ENCODE measurements at places on chromosomes 2 and 18.

GRCh38 chr2:173666171-173666888 is 298.8 kb downstream of the SP3 start:
- DNase-seq = no peak

- no peak for DNase-seq
Observed at GRCh38 chr2:60549928-60550177, 3.6 kb downstream of the BCL11A start.

DNA sequence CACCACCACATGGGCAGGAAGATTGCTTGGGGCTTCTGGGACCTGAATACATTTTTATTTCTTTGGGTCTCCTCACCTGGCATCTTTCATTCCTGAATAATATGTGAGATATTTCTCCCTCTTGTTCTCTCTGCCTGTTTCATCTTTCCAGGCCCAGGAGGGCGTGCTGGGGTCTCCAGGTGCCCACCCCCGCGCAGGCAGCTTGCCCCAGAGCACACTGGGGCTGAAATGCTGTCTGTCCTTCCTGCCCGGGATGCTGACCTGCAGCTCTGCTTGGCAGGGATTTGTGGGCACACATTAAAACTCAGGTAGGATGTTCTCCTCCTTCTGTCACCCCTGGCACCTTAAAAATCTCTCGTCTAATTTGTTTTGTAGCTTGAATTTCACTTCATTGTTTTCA is 39.7 kb upstream of the TEX51 start:
- no peak for DNase-seq

DNA sequence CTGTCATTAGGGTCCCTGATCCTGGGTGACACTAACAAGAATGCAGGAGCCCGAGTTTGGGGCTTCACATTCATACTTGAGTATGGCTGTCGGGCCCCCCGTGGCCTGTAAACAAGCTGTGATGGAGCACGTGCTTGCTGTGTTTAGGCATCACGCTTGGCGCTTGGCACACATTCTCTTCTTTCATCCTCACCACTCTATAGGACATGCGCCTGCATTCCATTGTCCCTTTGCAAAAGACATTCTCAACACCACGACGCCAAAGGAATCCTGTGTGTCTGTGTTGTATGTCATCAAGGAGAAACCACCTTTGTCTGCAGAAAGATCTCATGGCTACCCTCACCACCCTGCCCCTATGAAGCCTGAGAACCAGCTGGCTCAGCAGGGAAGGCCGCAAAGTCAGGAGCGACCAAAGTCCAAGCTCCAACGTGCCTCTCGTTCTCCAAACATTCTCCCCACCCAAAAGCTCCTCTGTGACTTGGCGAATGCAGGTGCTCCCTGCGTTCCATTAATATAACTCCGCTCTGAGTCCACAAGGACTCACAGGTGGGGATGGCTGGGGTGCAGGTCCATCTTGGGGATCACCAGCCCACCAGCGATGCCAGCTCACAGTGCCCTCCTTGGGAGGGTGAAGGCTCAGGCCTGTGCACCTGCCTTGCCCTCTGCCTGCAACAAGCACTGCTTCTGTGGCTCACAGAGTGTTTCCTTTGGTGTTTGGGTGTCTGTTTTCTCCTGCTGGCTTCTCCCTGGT is 6.2 kb upstream of the PER2 start:
- DNase-seq = no peak

DNA sequence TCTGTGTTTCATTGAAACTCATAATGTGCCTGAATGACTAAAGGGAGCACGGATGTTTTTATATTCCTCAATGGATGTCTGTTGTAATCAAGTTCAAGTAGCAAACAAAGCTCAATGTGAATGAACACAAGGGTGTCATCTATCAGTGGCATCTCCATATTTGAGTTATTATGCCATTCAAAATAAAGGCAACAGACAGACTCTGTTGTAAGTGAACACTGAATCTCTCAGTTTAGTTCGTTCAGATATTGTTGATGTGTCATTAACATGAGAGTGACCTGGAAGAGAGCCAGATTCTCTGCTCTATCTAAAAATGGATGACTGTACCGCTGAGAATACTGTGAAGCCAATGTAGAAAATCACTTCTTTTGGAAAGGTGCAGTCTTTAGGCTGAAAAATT is 118.7 kb downstream of the NUP35 start:
- DNase-seq = no peak

DNA sequence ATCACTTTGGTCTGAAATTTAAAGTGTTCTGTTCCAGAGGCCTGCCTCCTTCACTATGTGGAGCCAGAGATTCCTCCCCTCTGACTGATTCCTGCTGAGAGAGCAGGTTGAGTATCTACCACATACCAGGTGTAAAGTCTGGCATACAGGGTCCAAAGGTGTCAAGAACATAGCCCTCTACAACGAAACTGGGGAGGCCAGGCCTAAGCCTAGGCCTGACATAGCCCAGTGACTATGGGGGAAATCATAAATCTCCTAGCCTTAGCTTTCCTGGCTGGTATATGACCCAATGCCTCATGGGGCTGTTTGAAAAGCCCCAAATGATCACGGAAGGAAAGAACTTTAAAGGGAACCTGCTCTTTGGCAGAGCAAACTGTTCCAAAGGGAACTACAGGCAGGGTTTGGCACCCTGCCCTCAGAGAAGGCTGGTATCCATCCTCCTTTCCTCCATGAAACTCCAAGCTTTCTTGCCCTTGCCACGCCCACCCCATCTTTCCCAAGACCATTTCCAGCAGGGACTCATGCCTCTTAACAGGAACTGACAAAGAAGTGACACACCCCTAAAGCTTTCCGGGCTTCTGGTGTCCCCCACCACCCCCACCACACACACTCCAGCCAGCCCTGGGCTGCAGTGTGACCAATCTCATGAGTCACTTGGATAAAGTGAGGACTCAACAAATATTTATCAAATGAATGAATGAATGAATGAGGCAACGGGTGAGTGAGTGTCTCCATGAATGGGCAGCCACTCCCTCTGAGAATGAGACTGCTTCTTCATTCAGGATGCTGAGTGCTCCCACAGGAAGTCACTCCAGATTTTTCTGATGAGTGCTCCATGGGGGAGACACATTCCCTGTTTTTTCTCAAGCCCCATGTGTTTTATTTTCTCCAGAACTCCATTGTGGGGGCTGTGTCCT is 114.5 kb upstream of the STPG4 start:
- no peak for DNase-seq

GRCh38 chr2:190481339-190481738 is 53.2 kb downstream of the NEMP2 start:
- no peak for DNase-seq

DNA sequence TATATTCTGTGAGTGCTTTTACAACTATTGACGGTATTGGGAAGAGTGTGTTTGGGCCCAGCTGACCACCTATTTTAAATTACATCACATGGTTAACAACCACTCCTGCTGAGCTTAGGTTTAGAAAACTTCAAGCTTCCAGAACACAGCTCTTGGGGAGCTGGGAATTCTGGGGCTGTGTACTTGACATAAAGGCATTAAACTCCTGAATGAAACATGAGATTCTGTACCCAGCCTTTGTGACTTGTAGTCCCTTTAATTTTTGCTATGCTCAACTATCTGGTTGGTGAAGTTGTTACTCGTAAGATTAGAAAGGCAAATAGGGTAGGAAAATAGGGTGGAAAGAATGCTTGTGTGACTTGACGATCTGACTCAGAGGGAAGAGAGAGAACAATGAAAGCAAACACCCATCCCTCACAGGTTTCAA is 66.9 kb downstream of the LTBP1 start:
- DNase-seq = no peak

DNA sequence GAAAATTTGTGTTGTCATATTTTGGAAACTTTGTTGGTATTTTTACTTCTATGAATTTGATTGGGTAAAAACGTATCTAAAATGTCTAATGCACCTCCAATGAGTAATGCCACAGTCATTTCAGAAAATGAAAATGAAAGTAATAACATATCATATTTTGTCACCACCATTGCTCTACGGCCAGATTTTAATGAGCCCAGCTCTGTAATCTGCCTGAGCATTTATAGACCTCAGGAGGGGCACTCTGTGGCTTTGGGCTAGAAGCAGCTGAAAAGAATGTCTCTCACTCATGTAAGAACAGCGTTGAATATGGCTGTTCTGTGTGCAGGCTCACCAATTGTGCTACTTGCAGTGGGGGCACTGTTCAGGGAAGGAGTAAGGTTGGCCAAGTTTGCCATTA is 32.7 kb upstream of the ABCA12 start:
- no peak for DNase-seq

DNA sequence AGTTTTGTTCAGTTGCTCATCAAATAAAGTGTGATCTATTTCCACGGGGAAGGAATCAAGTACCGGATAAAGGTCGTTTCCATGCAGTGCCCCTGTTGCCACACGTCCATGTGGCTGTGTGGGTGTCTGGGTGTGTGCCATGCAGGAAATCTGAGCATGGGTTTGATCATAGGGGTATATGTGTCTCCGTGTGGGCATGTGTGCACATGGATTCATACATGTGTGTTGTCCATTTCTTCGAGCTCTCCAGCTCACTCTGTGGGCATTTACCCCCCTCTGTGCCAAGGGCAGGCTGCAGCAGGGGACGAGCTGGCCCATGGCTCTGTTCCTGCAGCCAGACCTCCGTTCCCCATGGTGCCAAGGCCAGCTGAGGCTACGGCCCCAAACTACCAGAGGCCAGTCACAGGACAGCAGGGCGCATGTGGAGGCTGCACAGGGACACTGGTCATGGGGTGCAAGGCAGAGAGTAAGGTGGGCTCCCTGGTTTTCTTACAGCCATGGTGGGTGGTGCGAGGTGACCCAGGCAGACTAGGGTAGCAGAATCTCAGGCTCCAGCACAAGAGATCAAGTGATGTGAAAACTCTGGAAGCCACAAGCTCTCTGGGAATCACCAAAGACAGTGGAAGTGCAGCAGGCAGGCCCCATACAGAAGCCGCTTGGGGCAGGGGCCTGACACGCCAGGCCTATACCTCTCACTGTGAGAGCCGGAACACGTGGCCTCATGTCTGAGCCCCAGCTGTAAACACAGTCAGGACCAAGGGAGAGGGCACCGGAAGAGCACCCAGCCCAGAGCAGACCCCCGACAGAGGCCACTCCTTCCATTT is 66.4 kb upstream of the RAB6C start:
- DNase-seq = no peak

GRCh38 chr18:50189160-50189559 is 5.8 kb downstream of the MYO5B start:
- no peak for DNase-seq

DNA sequence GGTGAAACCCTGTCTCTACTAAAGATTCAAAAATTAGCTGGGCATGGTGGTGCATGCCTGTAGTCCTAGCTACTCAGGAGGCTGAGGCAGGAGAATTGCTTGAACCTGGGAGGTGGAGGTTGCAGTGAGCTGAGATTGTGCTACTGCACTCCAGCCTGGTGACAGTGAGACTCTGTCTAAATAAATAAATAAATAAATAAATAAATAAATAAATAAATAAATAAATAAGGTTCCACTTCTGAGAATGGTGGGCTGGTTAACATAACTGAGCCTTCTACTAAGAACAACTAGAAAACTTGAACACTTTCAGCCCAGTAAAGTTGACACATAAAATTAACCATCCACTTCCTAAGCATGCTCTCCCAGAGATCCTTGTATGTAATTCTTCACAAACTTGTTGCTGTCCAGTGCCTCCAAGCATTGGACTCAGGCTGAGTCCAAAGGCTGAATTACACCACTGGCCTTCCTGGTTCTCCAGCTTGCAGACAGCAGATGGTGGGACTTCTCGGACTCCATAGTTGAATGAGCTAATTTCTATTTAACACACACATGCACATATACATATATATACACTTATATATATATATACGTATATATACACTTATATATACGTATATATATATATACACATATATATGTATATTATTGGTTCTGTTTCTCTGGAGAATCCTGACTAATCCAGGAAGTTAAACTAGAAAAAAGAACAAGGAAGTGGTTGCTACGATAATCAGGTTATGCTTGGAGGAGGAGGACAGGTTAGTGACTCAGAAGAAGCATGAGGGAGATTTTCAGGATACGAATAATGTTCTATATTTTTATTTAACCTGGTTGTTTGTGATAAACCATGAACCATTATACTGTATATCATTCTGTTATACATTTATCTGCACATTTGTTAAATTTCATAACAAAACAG is 348.8 kb downstream of the METTL4 start:
- DNase-seq = no peak

DNA sequence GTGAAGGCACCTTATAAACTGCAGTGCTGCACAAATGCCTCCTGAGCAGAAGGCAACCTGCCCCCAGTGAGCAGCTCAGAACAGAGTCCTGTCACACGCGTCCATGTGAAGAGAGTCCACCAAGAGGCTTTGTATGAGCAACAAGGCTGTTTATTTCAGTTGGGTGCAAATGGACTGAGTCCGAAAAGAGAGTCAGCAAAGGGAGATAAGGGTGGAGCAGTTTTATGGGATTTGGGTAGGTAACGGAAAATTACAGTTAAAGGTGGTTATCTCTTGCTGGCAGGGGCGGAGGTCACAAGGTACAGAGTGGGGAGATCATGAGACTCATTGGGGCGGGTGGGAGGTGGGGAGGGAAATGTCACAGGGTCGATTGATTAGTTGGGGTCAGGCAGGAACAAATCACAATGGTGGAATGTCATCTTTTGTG is 53.4 kb upstream of the RALBP1 start:
- no peak for DNase-seq

GRCh38 chr2:134290358-134290757 is 36.5 kb downstream of the MGAT5 start:
- DNase-seq = no peak

DNA sequence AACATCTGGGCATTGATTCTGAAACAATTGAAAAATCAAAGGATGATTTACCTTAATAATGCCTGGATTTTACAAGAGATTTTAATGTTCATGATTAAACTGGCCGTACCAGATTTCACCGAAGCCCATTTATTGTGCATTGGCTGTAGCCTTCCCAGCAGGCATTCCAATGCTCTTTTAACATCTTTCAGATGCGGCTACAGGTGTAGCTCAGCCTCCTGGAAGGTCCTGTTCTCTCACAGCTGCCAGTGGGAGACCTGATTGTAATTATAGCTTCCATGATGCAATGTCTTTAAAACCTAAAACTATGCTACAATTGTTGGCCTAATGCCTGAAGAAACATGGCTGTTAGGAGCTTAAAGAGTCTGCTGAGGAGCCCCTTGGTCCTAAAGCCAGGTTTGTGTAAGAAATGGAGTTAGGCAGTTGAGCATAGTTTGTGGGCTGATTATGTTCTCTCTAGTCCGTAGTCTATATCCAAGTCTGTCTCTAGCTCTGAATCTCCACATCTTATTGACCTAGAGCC is 147.4 kb downstream of the CERS6 start:
- DNase-seq = no peak

- DNase-seq = no peak
Observed at GRCh38 chr2:86341470-86341869, 4.0 kb upstream of the REEP1 start.

GRCh38 chr2:202885190-202885589 is 13.6 kb upstream of the ICA1L start:
- DNase-seq = no peak

DNA sequence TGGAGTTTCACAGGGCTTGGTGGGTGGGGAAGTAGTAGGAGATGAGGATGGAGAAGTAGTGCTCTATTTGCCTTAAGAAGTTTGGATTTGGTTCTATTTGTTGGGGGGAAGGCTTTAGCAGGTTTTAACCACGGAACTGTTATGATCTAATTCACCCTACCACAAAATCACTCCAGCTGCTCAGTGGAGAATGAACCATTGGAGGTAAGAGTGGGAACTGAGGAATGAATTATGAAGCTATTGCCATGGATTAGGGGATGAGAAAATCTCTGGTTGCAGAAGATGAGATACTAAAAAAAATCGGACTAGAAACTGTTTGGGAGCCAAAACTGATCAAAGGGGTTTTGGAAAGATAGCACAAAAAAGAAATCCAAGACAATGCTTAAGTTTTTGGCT is 488.9 kb downstream of the DLGAP1 start:
- no peak for DNase-seq
